NCI-H460 (cell line): ENCODE measurements at places on chromosomes 5 and 9. TPM values are rescaled to one million over a fixed set of nuclear protein-coding genes. Genes with fewer than 3 reads are reported as not detected.

DNA sequence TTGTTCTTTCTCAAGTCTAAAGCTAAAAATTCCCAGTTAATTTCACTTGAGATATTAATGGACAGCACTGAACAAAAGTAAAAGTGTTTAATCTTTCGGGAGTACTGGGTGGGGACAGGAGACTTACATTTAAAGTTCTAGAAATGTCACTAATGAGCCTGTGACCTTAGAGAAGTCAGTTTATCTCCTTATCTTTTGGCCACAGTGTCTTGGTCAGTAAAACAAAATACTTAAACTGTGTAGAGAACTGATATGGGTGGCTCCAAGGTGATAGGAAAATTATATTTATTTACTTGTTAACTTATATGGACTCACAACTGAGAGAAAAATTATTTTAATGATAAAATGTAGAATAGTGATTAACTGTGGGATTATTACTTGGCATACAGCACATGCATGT is 8.9 kb downstream of the IPO11 start:
- DNase-seq = no peak

DNA sequence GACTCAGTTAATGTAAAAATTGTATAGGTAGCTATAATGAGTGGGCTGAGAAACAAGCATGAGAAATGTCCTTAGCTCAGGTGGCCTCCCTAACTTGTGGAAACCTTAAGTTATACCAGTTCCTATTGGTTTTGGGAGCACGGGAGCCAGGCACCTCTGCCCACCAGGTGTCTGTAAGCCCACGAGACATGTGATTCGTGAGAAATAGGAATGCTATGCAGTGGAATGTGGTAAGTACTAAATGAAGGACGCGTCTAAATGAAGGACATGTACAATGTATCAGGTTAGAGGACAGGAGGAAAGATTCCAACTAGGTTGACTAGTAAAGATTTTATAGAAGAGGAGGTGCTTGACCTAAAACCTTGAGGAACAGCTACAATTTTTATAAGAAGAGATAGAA is 46.0 kb upstream of the F2RL2 start:
- DNase-seq = no peak

DNA sequence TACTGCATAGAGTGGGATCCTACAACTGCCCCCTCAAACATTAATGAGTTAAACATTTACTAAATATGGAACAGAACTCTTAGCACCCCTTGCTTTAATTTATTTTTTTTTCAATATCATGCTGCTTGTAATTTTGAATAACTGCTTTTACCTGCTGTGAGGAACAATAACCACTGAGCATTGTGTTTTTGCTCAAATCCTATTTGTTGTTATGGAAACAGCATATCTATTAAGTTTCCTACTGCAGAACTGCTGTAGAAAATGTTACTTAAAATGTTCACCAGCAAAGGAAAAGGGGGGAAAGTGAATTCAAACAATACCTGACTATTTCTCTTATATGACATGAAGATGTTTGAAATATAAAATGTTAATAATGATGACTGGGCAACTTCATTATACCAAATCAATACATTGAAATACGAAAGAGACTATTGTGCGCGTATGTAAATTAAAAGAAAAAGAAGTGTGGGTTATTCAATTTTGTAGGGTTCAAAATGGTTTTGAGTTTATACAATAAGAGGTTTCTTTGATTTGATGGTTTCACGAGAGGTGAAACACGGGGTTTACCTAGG is 1043.8 kb upstream of the NUDT12 start:
- no peak for DNase-seq

GRCh38 chr9:84514421-84514820 is 155.1 kb upstream of the NTRK2 start:
- no peak for DNase-seq

GRCh38 chr9:73577848-73578247 is 426.2 kb downstream of the ANXA1 start:
- no peak for DNase-seq

GRCh38 chr9:85045271-85045670 is 375.7 kb downstream of the NTRK2 start:
- DNase-seq = no peak

DNA sequence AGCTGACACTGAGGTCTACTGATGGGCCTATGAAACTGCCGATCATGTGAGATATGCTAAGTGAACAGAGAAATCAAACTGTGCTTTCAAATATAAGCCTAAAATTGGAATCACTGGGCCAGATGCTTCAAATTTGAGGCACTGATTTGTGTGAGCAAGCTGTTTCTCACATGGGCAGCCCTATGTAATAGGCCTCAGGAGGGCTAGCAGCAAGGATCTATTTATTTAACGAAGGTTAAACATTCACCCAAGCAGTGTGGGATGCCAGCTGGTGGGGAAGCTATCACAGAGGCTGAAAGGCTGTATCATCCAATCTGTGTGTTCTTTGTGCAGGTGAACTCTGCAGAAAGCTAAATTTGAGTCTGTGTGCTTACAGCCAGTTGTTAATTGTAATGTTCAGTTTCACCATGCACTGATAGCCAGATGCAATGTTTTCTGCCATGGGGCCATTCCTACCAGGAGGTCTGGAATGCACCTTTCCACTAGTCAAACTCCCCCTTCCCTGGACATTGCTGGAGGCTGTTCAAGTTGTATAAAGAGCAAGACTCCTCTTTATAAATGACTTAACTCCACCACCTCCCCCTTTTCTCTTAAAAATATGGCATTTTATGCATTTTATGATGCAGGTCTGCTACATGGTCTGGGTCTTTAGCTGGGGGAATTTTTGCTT is 228.9 kb downstream of the SH3GL2 start:
- no peak for DNase-seq

DNA sequence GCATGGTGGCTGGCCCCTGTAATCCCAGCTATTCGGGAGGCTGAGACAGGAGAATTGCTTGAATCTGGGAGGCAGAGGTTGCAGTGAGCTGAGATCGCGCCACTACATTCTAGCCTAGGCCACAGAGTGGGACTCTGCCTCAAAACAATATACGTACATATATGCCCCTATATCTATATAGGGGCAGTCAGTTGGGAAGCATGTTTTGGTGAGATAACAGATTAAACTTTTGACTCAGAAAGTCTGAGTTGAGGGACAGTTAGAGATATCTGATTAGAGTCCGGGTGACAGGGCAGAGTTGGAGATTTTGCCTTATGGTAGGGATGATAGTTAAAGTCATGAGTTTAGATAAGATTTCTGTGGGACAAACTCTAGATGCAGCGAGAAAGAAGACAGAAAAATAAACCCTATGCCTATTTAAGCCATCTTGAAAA is 71.8 kb upstream of the ALDH1A1 start:
- DNase-seq = no peak

GRCh38 chr5:162410365-162410764 is 342.8 kb downstream of the GABRG2 start:
- no peak for DNase-seq

GRCh38 chr5:149697001-149697400 is 33.1 kb upstream of the PPARGC1B start:
- DNase-seq = no peak

DNA sequence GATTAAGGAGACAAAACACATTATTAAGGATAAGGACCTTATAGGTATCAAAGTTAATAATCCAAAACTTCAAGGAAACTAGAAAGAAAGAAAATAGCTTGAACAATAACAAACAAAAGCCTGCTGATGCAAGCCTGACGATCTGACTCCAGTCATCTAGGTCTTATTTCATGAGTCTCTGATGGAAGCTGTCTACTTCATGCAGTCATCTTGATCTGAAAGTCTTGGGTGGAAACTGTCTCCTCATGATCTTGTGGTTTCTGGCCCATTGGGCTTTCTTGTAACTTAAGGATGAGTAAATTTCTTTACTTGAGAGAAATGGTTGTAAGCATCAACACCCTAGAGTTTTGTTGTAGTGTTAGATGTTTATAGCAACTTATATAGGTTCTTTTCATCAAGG is 20.6 kb upstream of the PSIP1 start:
- no peak for DNase-seq

DNA sequence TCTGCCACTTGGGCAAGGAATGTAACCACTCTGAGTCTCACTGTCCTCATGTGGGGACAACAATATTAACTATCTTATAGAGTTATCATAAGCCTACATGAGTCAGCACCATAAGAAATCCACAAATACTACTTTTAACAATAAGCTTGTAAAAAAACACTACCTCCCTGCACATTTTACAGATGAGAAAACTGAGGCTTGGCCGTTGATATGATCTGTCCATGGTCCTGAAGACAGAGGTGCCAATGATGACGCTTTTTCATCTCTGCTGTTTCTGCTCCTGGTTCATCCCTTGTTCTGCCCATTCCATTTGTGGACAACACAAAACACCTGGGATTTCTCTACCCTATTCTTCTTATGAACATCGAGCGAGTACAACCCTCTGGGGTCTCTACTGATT is 23.4 kb upstream of the STRBP start:
- DNase-seq = no peak

- no peak for DNase-seq
These were observed 3.1 kb upstream of the FCHSD1 start for GRCh38 chr5:141654298-141654697.

DNA sequence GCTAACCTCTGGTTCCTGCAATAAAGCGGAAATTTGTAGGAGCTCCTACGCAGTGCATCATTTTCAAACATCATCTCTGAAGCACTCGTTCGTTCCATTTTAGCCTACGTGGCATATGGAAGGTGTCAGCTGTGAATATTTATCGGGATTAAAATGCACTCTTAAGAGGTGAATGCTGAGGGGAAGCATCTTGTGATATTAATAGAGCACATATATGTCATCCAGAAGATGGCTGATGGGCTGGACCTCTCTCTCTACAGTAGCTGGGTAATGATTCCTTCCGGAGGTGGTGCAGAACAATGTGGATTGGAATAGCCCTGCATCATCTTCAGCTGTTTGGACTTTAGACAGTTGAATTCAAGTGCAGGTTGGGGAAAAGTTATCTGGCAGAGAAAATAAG is 478.7 kb downstream of the DMAC1 start:
- DNase-seq = no peak

PCDHGC3 gene
- 5.9 and 7.0 TPM in 2 replicates for total RNA-seq

- DNase-seq = no peak
These were observed 1.3 kb downstream of the GNG10 start for GRCh38 chr9:111662576-111663300.

AGXT2 gene
- not detected in 2 replicates for total RNA-seq

IL7R gene
- not detected in 2 replicates for total RNA-seq

DNA sequence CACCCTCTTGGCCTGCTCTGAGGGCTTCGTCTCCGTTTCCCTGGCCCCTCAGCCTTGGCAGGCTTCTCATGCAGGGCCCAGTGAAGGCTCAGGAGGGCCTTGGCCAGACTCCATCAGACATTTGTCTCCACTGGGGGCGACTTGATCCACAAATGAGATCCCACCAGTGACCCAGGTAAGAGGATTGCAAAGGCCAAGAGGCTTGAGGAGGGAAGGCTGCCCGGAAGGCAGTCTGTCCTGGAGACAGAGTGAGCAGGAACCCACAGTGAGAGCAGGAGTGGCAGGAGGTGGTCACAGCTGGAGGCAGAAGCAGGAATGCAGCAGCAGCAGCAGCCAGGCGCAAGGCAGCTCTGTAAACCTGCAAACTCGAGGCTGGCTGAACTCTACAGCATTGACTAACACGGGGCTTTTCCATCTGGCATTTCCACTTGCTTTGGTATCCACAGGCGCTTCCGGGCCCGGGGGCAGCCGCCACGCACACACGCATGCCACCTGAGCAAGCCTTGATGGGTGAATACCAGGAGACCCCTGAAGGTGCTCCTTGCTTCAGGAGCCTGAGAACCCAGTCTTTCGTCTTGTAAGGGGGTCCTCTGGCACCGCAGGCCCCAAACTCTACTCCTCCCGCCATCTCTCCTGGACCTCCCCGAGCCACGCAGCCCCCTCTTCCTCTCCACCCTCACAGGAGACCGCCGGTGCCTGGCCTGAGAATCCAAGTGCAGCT is 14.7 kb downstream of the MGAT1 start:
- DNase-seq = no peak

LCN1 gene
- total RNA-seq = 25.8 and 30.3 TPM in 2 replicates

FLT4 gene
- total RNA-seq = 4.1 and 6.0 TPM in 2 replicates

DNA sequence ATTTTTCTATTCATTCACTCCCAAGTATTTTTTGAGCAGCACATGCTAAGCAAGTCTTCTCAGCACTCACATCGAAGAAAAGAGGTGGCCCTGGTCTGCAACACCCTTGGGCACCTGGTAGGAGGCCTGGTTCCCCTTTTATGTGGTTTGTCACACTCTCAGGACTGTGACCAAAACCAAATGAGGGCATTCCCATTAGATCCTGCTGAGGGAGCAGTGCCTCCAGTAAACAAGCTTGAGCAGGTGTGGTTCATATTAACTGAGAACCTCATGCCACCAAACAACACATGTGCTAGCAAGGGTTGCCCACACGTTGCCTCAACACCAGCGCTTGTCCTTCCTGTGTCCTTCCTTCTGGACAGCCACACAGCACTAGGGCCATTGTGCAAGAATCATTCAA is 26.9 kb upstream of the SYK start:
- no peak for DNase-seq

DNA sequence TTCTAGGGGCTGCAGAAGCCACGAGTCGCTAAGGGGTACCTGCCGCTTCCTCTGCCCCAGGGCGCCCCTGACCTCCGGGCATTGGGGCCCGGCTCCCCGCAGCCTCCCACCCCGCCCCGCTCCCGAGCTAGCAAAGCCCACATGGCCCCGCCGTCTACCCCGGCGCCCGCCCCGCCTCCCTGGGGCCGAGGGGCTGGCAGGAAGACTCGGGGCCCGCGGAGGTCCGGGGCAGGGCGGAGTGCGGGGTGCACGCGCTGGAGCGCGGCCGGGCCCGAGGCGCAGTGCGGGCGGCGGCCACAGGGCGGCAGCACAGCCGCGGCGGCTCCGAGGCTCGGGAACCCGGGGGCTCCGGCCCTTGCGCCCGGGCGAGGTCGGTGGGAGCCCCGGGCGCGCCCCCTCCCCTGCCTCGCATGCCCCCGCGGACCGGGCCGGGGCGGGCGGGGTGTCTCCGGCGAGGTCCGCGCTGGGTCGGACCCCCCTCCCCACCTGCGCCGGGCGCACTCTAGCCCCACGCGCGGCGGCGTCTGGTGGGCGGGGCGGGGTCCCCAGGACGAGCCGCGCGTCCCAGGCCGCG is 6.7 kb downstream of the NRARP start:
- peak; percentile 38 for DNase-seq

MLANA gene
- total RNA-seq = not detected in 2 replicates
